ENCODE measurements at places on chromosomes 6 and 20.
A peak's percentile ranks its signal among the peaks of the same experiment; 100 is the strongest.

DNA sequence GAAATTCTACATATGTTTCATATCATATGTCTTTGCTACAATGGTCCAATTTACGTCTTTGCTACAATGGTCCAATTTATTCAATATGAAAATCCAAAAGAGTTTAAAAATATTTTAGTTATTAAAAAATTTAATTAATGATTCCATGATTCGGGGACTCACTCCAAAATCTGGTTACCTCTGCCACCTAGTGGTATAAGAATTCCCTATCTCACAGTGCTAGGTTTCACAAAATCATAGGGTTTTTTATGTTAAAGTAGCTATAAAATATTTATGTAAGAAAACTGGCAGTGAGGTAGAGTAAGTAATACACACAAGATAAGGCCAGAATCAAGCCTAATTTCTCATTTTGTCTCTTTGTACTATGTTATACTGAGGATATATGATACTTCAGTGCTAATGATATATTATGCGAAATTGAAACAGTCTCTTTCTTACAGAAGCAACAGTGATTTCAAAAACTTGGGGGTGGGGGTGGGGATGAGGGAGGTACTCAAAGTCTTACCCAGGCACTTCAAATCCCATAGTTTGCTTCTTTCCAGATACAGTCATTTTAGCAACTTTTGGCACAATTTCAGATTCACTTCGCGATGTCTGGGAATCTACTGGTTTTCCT lies 52.3 kb downstream of the HBS1L start:
- DNase-seq: no peak

GRCh38 chr20:49228676-49229075 lies 9.5 kb downstream of the DDX27 start:
- no peak for DNase-seq

GRCh38 chr6:15997586-15998388 lies 131.1 kb upstream of the MYLIP start:
- DNase-seq: no peak

GRCh38 chr6:150895928-150896632 lies 30.6 kb downstream of the MTHFD1L start:
- no peak for DNase-seq

DNA sequence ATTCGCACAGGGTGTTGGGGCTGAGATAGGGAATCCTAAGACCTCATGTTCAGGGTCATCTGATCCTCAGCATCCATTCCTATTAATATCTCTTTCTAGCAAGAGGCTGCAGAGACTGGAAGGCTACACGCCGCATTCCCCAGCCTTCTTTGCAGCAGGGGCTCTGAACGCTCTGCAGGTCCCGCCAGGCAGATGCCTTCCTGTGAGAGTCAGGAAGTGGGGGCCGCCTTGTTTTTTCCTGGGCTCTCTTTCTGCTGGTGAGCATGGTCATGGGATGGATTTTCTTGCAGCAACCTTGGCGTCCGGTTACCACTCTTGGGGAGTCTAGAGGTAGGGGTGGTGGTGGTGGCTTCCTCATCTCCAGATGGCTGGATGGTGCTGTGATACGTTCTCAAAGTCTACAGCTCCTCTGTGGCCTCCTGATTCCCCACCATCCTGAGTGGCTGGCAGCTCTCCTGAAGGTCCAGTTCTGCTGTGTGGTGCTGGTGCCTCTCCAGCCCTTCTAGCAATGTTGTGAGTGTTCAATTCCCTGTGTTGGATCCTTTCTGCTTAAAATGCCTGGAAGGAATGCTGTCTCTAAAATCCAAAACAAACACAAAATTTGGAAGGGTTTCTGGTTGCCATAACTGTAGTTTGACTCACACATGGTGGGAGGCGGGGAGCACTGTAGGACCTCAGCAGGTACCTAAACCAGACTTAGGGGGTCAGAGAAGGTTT lies 111.9 kb downstream of the CEBPB start:
- DNase-seq: no peak

DNA sequence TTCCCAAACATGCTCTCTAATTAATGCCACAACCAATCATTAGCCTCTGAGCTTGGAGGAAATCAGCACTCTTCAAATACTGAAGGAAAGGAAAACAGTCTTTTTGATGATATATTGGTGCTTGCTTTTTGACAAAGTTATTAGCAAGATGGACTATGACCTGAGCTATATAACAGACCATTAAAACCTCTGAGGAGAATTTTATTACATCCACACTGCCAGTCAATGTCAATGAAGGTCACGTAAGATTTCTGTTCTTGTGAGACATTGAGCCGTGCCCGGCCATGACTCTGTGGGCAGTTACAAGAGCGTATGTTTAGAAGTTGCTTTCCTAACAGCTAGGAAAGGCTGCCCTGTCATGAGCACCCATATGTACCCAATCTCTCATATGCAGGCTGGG lies 659.0 kb downstream of the UTRN start:
- DNase-seq: no peak

DNA sequence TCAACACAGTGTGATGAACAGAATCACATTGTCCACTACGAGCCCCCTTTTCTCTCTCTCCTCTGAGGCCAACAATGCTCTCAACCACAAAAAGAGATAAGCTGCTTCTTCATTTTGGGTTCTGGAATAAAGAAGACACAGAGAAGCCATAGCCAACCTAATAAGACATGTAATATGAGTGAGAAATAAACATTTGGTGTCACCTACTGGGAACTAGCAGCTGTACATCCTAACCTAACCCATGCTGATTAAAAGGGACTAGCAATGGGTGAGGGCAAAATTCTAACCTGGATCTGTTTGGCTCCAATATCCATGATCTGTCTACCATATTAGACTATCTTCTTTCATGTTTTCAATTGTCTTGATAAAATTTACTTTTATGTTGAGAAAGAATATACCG lies 369.1 kb upstream of the MARCKS start:
- no peak for DNase-seq

DNA sequence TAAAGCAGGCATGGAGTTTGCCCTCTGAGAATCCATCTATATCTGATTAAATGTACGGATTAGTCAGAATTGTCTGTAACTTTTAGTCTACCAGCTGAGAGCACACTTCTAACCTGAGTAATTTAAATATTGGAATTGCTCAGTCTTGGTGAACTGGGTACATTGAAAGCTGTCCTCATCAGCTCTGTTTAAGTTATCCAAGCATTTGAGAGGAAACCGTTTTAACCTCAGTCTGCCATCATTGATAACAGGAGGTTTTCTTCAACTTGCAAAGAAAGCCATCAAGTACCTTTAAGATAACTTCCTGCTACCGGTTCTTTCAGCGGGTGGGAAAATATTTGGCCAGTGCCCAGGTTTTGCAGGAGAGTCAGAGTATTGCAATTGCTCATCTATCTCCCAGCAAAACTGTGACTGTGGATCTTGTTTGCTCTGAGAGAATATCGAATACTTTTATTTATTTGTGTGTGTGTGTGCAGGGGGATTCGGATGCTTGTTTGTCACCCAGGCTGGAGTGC lies 31.1 kb upstream of the F13A1 start:
- no peak for DNase-seq

DNA sequence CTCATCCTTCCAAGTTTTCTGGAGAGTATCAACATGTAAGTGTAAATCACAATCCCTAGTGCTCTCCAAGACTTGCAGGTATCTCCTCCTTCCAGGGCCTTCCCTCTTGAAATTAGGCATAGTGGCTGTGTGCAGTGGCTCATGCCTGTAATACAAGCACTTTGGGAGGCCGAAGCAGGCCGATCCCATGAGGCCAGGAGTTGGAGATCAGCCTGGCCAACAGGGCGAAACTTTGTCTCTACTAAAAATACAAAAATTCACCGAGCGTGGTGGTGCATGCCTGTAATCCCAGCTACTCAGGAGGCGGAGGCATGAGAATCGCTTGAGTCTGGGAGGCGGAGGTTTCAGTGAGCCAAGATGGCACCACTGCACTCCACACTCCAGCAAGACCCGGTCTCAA lies 9.4 kb upstream of the ANGPT4 start:
- no peak for DNase-seq

DNA sequence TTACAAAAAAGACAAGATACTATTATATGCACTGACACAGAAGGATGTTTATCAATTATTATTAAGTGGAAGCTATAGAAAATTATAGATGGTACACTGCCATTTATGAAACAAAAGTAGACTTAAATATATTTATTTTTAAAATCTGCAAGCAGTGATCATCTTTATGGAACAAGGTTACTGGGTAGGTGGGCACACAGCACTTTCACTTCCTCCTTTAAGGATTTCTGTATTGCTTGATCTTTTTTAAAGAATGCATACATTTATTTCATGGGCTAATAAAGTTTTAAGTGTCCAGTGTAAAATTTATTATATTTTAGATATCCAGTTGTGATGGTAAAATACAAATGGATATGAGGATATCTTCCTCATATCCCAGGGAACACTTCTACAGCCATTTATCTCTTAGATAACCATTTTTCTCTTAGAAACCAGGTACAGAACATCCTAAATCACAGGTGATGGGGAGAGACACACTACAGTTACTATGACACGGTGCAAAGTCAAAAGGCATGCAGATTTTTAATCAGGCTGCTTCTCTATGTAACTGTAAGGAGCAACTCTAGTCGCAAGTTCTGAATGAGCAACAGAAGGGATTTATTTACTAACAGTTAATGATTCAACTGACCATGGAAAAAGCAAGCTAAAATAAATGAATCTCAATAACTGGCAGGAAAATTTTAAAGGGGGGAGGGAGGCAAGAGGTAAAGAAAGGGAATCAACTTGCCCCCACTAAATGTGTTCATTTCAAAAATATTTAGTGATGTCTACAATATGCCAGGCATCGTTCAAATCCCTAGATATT lies 2.2 kb downstream of the FBXL4 start:
- no peak for DNase-seq

DNA sequence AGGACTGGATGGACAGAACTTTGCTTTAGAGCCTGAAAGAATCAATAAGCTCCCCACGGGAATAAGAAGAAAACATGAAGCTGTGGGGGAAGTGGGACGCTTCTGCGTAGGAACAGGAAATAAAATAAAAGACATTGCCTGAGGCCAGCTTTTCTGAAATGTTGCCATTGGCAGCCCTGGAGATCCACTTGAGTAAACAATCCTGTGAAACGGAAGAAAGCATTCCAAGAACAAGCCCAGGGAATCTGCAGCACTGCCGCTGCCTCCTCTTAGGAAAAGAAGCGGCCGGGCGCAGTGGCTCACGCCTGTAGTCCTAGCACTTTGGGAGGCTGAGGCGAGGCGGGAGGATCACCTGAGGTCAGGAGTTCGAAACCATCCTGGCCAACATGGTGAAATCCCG lies 182.3 kb upstream of the RALGAPA2 start:
- no peak for DNase-seq

DNA sequence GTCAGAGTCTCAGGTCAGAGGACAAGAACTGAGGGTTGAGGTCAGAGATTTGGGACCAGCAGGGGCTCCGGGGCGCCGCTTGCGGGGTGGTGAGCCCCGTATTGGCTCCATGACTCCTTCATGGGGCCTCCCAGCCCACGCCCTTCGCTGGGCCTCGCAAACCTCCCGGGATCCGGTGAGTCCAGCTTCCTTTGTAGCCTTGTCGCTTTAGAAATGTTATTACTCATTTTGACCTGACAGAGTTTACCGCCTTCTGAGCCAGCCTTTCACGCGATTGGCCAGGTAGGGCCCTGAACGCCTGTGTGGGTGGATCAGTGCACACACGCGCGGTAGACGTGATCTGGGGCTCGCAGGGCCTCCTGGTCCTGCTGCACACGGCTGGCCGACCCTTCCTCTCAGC lies 181.1 kb downstream of the ERMARD start:
- no peak for DNase-seq

GRCh38 chr20:24773751-24774201 lies 175.3 kb upstream of the CST7 start:
- peak; percentile 74 for DNase-seq

- DNase-seq: no peak
Observed at GRCh38 chr20:17023806-17024205, 203.0 kb upstream of the PCSK2 start.

DNA sequence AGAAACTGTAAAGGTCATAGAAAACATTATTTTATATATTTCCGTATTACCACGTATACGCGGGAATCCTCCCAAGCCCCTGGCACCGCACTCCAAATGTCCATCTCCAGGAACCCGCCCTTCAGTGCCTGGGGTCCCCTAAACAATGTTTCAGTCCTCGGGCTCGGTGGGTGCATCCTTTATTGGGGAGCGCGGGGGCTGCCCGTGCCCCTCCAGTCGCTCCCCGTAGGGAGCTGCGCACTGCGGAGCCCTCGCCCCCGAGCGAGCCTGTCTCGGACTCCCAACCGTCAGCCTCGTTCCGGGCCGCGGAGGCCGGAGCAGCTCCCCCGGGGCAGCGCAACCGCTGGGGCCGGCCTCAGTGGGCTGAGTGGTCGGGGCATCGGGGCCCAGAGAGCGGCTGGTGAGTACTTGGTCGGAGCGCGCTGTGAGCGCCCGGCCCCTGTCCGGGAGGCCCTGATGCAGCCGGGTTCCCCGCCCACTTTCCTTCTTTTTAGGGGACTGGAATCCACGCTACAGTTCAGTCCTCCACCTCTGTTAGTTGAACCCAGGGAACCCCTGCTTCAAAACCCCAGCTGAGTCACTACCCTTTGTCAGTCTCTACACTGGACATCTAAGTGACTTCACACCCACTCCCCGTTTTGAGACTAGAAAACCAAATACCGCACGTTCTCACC lies at the start of gene DNAH8:
TSS of gene DNAH8 (plus strand) at position 296 of the 674 bp plus-strand sequence. CDS start 7,499 bp downstream, outside the sequence.
- DNase-seq: no peak

GRCh38 chr6:142659661-142660060 lies 285.3 kb downstream of the HIVEP2 start:
- no peak for DNase-seq

- peak; percentile 5 for DNase-seq
Observed at GRCh38 chr6:47631269-47631772, 67.1 kb upstream of the ADGRF4 start.

- DNase-seq: peak; percentile 92
Observed at GRCh38 chr6:112044856-112045255, 9.0 kb upstream of the CCN6 start.

GRCh38 chr20:24987244-24987643 lies 5.3 kb downstream of the APMAP start:
- no peak for DNase-seq

DNA sequence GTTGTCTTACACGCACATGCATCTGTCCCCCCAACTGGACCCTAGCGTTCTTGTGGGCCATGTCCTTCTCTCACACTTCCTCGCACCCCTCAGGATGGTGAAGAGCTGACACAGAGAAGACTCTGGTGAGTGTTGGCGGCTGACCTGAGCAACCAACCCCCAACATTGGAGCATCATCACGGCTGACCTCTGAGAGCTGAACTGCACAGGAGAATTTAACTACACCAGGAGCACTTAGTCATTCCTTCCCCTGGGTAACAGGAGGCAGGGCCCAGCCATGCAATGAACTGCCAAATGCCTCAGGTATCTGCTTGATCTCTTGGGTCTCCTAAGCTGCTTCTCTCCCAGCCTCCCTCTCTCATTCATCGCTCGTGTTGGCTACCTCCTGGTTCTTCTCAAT lies 88.5 kb downstream of the PSMG4 start:
- DNase-seq: no peak

GRCh38 chr6:33709605-33710295 lies 1.8 kb downstream of the UQCC2 start:
- DNase-seq: no peak

Measured in BJ (cell line).